Cerebellar nuclear complex (tissue), 1 donor: ENCODE measurements at places on chromosomes 1 and 21.

- no peak for DNase-seq
Observed at GRCh38 chr1:110148961-110149360, 1.3 kb upstream of the SLC6A17 start.

DNA sequence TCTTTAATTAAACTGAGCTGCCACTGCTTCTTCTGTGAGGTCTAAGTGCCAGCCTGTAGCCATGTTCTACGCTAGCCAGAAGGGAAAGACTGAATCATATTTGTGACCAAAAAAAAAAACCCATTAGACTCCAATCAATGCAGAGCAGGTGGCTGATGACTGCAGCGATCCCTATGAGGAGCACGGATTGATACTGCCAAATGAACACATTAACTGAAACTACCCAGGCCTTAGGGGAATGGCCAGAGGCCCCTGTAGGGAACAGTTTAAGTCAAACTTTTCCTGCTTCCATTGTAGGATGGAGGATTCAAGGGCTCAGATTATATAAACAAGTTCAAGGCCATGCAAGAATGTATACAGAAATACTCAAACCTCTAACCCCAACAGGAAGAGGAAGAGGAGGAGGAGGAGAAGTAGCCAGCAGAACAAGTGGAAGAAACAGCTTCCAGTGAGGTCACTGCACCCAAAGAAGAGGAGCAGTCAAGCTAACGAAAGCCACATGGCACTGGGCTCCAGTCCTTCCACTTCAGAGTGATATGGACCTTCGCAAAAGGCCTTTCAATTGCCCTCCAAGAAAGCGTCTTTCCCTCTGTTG, 328.3 kb downstream of the SMYD3 start:
- no peak for DNase-seq

GRCh38 chr1:93395195-93395594, 49.5 kb downstream of the DR1 start:
- DNase-seq, result no peak

GRCh38 chr1:34129630-34130029, 35.4 kb downstream of the CSMD2 start:
- no peak for DNase-seq

DNA sequence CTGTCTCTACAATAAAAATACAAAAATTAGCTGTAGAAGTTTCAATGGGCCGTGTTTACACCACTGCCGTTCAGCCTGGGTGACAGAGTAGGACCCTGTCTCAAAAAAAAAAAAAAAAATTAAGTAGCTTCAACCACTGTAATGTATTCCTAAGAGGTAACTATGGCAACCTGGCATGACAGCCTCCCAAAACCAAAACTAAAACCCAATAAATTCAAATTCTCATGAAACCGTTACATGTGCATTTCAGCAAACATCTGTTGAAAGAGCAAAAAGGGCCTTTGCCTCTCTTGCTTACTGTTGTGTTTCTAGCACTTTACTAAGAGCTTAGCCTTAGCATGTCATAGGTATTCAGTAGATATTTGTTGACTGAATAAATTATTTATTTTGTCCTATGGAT, 33.5 kb downstream of the ODR4 start:
- no peak for DNase-seq

DNA sequence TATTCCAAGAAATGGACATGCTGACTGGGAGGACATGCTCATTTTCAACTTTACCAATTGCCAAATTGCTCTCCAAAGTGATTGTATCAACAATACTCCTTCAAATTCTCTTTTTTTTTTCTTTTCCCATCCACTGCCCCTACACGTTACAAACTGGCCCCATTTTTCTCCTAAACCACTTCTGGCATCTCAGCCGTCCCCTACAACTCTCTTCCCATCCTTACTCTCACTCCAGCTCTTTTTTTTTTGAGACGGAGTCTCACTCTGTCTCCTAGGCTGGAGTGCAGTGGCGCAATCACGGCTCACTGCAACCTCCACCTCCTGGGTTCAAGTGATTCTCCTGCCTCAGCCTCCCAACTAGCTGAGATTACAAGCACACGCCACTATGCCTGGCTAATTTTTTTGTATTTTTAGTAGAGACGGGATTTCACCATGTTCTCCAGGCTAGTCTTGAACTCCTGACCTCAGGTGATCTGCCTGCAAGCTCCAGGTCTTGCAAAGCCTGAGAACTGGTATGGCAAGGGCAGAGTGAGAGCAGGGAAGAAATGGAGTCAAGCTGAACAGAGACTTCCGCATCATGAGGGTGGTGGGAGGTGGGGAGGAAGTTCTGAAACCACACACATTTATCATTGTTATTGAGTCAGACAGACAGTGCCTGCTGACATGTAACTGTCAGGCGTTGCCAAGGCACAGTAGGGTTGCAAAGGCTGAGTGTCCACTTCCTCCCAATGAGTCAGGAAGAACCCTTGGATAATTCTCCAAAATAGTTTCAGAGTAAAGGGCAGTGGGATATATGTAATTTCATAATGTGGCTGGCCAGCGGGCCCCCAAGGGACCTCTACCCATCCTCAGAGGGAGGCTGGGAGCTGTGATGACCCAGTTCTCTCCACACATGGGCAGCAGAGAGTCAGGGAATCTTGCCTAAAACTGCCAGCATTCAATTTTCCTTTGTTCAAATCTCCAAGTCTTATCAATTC, 17.4 kb downstream of the CELA3A start:
- no peak for DNase-seq

DNA sequence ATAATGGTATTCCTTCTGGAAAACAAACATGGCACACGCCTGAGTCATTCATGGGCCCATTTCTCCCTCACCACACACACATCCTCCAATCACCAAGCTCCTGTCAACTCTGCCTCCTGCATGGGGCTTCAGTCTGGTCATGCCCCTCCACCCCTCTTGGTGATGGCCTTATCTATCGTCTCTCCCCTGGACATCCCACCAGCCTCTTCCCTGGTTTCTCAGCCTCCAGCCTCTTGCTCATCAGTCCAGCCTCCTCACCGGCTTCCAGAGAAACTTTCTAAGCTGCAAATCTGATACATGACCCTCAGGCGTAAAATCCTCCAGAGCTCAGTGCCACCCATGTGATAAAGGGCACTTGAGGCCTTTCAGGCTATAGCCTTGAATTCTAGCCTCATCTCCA, 243.9 kb downstream of the FOXD2 start:
- DNase-seq, result no peak

- DNase-seq, result no peak
Observed at GRCh38 chr21:41764558-41765419, 2.1 kb downstream of the RIPK4 start.

GRCh38 chr1:68346188-68346808, 103.5 kb downstream of the RPE65 start:
- DNase-seq, result no peak

DNA sequence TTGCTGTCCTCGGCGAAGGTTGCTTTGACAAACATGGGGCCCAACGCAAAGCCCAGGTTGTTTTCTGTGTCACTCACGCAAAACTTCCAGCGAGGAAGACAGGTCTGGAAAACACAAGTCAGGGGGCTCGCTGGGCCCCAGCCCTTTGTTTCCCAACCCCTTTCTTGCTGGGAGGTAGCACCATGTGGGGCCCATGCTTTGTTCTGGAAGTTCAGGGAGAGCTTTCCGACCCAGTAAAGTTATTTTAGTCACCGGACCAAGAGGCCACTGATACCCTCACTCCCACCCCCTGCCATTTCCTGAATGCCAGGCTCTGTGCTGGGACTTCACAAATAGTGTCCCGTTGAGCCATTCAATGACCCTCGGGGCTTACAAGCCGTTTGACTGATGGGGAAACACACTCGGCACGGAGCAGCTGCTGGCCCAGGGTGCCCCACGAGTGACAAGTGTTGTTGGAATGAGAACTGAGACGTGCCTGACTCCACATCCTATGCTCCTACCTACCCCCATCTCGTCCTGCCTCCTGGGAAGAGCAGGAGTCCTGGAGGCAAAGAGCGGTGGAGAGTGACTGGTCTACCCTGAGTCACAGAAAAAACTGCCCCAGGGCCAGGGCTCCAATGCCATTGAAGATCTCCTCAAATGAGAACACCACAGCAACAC, 52.0 kb downstream of the ECE1 start:
- no peak for DNase-seq

- no peak for DNase-seq
Observed at GRCh38 chr1:172742599-172743500, 83.9 kb downstream of the FASLG start.

- DNase-seq, result no peak
Observed at GRCh38 chr1:56827711-56828110, 8.5 kb upstream of the FYB2 start.

- no peak for DNase-seq
Observed at GRCh38 chr1:214280386-214281020, 456 bp upstream of the SMYD2 start.

DNA sequence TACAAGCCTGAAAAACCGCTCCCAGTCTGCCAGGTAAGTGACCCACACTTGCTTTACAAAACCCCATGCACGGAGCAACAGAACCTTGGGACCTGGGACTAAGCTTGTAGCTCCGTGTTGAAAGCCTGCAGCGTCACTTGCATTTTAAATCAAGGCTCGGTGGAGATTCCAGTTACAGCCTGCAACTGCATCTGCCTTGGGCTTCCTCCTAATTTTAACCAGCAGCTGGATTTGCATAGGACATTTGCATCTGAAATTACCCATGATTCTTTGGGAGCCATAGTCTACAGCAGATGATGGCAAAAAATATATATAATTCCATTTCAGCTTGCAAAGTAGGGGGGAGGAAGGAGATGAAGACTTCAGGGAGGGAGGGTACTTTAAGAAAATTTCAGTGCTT, 62.4 kb upstream of the IGSF21 start:
- no peak for DNase-seq

GRCh38 chr1:235887676-235888075, 21.0 kb upstream of the LYST start:
- DNase-seq, result no peak

GRCh38 chr21:18443085-18443484, 39.5 kb upstream of the TMPRSS15 start:
- DNase-seq, result no peak

GRCh38 chr21:46500224-46500861, 41.7 kb downstream of the DIP2A start:
- DNase-seq, result no peak

GRCh38 chr21:27776925-27777553, 810.2 kb upstream of the ADAMTS5 start:
- no peak for DNase-seq

DNA sequence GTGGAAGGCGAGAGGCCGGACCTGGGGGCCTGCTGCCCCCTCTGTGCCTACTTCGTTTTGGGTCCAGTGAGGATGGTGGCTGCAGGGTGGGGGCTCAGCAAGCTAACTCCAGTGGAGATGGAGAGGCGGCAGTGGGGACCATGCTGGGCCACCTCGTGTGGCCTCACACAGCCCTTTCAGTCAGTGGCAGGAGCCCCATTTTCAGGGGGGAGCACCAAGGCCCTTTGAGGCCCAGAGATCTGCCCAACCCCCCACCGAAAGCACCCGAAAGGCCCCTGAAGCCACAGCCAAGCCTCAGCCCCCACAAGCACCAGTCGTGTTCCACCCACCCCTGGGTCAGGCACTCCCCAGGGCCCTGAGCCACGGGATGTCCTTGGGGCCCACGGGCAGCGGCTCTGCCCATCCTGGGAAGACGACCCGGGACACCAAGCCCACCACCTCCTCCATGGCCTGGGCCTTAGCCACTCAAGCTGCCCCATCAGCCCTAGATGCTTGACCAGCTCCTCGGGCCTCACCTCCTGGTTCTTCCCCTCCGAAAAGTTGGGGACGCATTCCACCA, 345 bp downstream of the FTCD start:
- no peak for DNase-seq

DNA sequence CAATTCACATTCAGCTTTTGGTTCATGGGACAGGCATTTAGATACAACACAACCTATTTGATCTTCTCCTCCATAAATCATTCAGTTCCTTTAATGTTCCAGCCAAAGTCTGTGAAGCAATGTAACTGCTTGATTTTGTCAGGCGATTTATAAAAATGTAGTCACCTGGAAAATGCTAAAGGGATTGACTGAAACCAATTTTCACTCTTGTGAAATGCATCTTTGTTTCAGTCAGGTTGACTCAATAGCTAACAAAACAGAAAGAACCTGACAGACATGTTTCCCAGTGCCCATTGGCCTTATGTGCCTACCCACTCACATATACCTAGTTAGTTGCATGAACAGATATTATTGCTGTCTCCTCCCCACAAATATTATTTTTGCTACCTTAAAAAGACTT, 335.7 kb downstream of the CHRM3 start:
- no peak for DNase-seq

DNA sequence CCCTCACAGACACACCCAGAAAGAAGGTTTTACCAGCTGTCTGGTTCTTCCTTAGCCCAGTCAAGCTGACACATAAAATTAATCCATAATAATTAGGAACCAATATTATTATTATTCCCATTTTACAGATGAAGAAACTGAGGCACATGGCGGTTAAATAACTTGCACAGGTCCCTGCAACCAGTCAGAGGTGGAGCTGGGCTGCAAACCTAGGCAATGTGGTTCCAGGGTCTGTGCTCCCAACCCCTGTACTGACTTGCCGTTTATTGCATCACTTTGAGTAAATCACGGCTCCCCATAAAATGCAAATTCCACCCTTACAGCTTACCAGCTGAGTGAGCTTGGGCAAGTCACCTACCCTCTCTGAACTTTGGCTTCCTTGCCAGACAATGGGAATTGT, 179.2 kb upstream of the POU3F1 start:
- DNase-seq, result no peak
